Stimulated activated naive CD8-positive, alpha-beta T cell treated with anti-CD3 and anti-CD28 coated beads, Interleukin-15, amount 100 ng/mL, for 72 hours (primary cell): ENCODE measurements at places on chromosomes 4 and X.

- DNase-seq: no peak
These were observed 333.3 kb downstream of the PDGFC start for GRCh38 chr4:156638334-156638733.

GRCh38 chrX:83535417-83536196, 27.5 kb downstream of the POU3F4 start:
- no peak for DNase-seq

- DNase-seq: no peak
These were observed 53.1 kb downstream of the TIGD2 start for GRCh38 chr4:89164400-89164799.

GRCh38 chrX:154490021-154490413, 412 bp downstream of the SLC10A3 start:
- no peak for DNase-seq

DNA sequence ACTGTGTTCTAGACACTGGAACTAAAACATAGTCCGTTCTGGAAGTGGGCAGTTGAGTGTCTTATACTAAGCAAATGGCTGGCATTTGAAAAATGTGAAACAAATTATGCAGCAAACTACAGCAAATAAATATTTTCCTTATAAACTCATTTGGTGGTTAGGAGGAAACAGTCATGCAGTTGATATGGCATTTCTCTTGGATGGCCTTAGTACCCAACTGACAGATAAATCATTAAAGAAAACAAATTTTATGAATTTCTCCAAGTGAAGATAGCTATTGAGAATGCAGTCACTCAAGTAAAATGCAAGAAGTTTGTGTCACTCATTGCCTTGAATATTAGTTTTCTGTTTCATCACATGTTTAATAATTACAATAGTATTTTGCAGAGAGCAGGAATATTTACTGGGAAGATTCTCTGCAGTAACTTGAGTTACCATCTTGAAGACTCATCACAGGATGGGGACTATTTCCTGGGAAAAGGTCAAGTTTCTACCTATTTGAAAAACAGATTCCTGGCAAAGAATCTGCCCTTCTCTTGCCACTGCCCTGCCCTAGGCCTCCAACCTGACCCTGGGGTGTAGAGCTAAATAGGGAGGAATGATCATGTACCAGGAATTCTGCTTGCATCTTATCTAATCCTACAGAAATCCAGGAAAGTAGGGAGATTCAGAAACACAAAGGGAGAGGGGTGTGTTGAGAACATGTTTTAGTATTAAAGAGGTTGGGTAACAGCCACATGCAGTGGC, 105.9 kb downstream of the SH3RF1 start:
- DNase-seq: no peak

DNA sequence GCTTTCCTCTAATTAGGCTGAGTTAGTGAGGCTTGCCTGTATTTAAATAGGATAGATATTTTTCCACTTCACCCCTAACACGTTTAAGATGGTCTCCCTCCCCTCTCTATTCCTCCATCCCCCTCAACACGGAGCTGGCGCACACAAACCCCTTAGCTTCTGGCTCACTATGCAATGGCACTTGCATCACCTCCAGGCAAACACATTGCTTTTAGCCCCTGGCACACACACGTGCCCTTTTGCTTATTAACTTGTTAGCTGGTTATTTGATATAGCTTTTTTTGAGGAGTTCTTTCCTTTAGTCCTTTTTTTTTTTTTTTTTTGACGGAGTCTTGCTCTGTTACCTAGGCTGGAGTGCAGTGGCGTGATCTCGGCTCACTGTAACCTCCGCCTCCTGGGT, 94.3 kb downstream of the HDAC8 start:
- DNase-seq: no peak

- no peak for DNase-seq
These were observed 137.0 kb downstream of the AMMECR1 start for GRCh38 chrX:110180928-110181310.

GRCh38 chrX:101803451-101803850, 128.4 kb downstream of the ZMAT1 start:
- no peak for DNase-seq

DNA sequence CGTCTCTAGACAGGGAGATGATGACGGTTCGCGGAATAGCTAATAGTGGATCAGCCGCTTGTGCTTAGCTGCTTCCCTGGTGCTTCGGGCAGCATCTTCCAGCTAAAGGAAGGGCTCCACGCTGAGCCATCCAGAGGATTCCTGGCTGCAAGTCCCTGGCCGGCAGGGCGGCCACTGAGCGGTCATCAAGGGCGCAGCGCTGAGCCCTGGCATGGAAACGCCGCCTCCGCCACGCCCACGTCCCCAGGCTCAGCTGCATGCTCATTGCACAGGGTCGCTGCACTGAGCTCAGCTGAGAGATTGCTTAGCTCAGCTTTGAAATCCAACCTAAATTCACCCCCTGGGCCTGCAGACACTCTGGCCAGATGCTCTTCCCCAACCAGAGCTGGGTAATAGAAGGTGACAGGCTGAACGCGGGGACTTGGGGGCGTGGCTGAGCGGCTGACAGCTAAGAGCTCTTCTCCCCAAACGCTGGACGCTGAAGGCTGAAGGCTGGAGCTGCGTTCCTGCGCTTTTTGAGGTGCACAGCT, 118.2 kb upstream of the KIT start:
- no peak for DNase-seq

GRCh38 chr4:23114538-23114937, 421.8 kb downstream of the GBA3 start:
- DNase-seq: no peak

- DNase-seq: no peak
These were observed 12.0 kb upstream of the TRIM61 start for GRCh38 chr4:164989471-164989870.

DNA sequence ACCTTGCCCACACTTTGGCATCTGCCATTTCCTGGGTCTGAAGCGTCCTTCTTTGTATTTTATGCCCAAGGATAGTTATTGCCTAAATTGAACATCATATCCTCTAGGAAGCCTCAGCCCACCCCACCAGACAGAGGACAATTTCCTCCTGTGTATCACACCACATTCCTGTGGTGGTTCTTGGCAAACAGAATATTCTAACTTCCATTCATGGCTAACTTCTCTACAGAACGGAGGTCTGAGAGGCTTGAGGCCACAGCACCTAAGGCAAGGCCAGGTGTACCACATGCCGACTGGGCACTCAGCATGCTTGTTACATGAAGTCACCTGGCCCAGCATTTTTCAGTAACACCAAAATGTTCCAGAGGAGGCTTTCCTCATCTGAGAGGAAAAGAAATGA, 42.4 kb downstream of the CD99L2 start:
- no peak for DNase-seq

DNA sequence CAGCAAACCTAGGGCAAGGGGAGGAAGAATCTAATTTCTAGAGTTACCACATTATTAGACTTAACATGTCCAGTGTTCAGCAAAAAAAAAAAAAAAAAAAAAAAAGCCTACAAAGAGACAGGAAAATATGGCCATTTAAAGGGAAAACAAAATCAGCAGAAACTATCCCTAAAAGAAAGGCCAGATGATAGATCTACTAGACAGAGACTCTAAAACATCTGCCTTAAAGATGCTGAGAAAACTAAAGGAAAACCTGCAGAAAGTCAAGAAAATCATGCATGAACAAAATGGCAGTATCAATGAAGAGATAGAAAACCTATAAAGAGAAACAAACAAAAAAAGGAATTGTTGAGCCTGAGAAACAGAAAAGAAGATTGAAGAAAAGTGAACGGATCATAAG, 43.8 kb downstream of the NELFA start:
- no peak for DNase-seq

DNA sequence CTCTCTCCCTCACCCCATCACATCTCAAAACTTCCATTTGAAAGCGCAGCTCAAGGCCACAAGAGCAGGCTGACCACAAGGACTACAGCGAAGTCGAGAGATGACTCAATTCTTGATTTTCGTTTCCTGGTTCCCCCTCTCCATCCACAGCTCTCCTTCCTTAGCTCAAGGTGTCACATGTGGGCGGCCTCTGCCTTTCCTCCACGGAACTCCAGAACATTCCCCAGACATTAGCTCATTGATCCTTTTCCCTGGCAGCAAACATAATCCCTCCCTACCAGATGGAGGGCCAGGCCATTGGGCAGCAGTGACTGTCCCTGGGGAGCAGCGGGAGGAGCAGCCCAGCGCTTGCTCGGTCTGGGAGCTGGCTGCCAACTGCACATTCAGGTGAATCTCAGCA, 56.3 kb downstream of the CCDC149 start:
- no peak for DNase-seq

- no peak for DNase-seq
These were observed 10.0 kb upstream of the RHOXF2B start for GRCh38 chrX:120087289-120088017.

GRCh38 chr4:182143822-182144625, 99.2 kb upstream of the TENM3 start:
- DNase-seq: no peak

- DNase-seq: no peak
These were observed 227.0 kb downstream of the NR3C2 start for GRCh38 chr4:148215202-148215601.

DNA sequence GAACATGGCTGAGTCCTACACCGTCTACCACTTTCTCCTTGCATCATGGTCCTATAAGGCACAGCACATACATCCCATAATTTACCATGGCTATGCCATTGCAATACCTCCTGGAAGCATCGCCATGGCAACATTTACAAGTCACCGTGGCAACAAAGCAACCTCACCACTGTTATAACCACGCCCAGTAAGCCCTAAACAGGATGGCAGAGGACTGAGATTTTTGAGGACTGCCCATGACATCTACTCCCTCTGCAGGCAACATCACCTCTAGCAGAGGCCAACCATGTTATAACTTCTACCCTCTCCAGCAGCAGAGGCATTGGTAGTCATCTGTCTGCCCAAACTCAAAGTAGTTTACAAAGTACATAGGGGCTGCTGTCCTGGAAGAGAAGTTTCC, 29.7 kb downstream of the BCOR start:
- no peak for DNase-seq

GRCh38 chrX:108275732-108276131, 162.5 kb downstream of the COL4A6 start:
- no peak for DNase-seq

DNA sequence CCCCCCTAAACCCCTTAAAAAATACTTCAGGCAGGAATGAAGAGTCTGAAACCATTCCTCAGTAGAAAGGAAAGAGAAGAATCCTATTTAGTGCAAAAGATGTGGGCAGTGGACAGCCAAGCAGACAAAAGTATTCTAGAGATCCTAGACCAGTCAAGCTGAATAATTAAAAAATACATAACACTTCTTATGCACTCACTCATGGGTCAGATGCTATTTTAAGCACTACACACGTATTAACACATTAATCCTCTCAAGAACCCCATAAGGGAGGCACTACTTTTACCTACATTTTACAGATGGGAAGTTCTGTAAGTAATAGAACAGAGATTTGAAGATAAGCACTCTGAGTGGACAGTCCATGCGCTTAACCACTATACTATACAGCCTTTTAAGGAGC, 5.9 kb downstream of the TAB3 start:
- DNase-seq: no peak

DNA sequence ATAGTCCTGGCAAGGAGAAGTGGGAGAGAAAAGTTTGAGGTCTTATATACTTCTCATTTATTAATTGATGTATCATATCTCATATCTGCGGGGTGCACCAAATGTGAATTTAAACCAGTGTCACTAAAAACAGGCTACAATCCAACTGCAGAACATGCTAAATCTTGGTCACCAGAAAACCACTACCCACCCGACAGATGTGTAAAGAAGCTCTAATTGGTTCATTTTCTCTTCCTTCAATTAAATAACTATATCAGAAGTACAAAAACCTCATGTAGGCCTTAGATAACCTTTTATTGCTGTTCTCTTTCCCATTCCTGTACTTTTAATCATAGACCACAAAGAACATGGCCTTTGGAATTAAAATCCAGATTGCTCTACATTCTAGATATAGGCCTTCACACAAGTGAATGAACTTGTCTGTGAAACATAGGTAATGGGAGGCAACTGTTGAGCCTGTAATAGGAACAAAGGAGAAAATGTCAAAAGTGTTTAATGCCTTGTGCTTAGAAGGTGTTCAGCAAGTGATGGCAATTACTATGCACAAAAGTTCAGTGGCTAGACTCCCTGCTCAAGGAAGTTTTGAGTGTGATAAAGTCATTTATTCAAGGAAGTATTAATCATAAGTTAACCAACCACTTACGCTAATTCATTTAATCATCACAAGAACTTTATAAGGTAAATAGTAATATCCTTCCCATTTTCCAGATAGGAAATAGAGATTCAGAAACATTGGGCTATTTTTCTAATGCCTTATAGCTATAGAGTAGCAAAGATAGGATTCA, 425.6 kb downstream of the INPP4B start:
- DNase-seq: no peak

DNA sequence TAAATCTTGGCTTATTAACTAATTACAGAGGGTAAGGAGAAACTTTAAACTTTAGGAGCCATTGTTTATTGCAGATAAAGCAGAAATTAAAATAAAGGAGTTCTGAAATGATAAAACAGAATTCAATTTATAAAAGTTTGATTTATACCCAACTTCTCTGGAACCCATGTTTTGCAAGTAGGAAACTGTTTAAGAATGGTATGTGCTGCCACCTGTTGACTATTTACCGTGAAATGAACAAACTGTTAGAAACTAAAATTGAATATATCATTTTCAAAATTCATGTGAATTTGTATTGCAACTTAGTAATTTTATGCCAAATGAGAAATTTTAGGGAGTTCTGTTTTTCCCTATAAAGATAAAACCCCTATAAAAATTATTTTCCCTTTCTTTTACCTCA, 11.0 kb upstream of the TBC1D8B start:
- no peak for DNase-seq

DNA sequence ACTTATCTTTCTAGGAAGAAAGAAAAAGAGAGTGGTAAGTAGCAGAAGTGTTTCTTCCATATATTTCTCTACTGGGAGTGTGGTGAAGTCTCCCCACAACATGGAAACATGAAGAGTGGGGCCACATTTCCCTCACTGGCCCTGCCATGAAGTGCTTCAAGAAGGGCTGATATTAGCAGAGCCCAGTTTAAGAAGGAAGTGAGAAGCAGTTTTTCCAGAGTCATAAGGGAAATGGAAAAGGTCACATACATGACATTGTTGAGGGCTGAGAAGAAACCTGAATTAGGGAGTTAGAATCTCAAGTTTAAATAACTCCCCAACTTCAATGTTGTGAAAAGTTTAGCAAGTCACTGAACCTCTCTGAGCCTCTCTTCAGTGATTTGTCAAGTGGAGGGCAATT, 171.9 kb upstream of the RBPJ start:
- no peak for DNase-seq

GRCh38 chr4:70841211-70841610, 1.5 kb upstream of the GRSF1 start:
- DNase-seq: no peak

GRCh38 chr4:16225167-16225862, 956 bp downstream of the TAPT1 start:
- no peak for DNase-seq

GRCh38 chr4:100189820-100190642, at the start of gene DDIT4L:
Gene DDIT4L, minus strand, starts transcription at chr4:100190468. Its CDS starts 485 bp downstream, at chr4:100189983.
- peak; percentile 14 for DNase-seq
